ENCODE measurements at places on chromosomes 5 and 9.

- no peak for DNase-seq
Observed at GRCh38 chr9:122808141-122808540, 8.2 kb downstream of the OR1K1 start.

DNA sequence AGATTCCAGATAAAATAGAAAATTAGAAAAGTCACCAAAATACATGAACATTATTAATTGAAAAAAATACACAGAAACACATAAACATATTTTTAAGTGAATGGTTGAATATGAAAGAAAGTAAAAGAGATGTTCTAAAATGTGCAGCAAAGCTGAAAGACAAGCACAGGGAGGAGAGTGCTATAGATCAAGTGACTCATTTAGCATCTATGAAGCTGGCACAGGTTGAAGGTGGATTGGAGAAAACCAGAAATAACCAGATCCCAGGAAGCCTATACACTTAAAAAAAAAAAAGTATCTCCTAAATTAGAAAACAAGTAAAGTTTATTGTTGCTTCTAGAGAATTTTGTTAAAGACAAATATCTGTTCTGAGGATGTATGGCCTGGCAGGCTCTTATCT lies 338.9 kb downstream of the CDH12 start:
- no peak for DNase-seq

GRCh38 chr5:54643685-54644106 lies 126.1 kb downstream of the SNX18 start:
- DNase-seq = no peak

GRCh38 chr5:2387634-2388325 lies 363.7 kb downstream of the IRX2 start:
- DNase-seq = no peak

- DNase-seq = peak; percentile 53
Observed at GRCh38 chr5:43396762-43397304, 15.4 kb downstream of the CCL28 start.

- no peak for DNase-seq
Observed at GRCh38 chr5:56279291-56279690, 46.2 kb upstream of the ANKRD55 start.

GRCh38 chr5:107485184-107485583 lies 185.6 kb downstream of the EFNA5 start:
- DNase-seq = no peak

DNA sequence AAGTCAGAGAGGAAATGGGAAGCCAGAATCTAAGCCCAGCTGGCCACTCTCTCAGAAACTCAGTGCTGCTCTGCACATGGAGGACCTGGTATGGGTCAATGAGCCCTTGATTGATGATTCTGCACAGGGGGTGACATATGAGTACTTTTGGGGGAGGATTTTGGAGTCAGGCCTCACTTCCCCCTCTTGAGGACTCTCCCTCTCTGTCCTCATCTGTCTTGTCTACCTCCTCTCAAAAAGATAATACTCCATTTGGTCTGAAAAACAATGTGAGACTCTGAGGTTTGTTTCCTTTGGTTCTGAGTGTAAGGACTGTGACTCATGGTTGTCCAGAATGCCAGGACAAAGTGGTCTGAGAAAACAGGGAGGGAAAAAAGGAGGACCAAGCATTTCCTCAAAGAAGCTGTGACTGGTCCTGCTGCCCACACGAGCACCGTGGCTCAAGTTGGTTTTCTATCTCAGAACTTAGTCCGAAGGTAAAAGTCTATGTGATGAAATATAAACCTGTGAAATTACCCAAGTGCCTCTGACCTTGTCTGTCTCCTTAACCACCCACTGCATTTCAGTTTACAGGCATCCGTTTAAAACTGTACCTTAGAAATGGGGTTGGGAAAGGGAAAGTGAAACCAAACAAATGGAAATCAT lies 11.1 kb downstream of the TTC39B start:
- DNase-seq = no peak

GRCh38 chr5:150443242-150444075 lies 6.1 kb downstream of the RPS14 start:
- DNase-seq = no peak

- no peak for DNase-seq
Observed at GRCh38 chr9:128424268-128424780, 3.7 kb downstream of the CERCAM start.

- DNase-seq = no peak
Observed at GRCh38 chr5:80810425-80810824, 149.7 kb upstream of the RASGRF2 start.

- no peak for DNase-seq
Observed at GRCh38 chr5:45521067-45521466, 175.1 kb downstream of the HCN1 start.

- DNase-seq = no peak
Observed at GRCh38 chr5:73367650-73368049, 80.9 kb downstream of the FOXD1 start.

DNA sequence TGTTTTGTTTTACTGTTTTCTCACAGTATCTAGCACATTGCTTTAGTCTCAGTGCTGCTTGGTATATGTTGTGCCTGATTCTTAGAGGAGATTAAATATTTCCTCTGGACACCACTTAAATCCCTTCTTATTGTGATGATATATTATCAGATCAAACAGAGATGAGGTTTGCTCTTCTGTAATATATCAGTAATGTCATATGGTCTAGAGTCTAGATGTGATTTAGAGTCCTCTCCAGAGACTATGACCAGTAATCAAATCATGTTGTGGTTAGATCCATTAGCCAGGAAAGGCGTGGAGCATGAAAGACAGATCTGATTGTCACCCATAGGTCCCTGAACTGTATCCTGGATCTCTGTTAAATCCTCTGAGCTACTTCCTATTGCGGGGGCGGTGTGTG lies 24.4 kb downstream of the CAMK4 start:
- peak; percentile 66 for DNase-seq

DNA sequence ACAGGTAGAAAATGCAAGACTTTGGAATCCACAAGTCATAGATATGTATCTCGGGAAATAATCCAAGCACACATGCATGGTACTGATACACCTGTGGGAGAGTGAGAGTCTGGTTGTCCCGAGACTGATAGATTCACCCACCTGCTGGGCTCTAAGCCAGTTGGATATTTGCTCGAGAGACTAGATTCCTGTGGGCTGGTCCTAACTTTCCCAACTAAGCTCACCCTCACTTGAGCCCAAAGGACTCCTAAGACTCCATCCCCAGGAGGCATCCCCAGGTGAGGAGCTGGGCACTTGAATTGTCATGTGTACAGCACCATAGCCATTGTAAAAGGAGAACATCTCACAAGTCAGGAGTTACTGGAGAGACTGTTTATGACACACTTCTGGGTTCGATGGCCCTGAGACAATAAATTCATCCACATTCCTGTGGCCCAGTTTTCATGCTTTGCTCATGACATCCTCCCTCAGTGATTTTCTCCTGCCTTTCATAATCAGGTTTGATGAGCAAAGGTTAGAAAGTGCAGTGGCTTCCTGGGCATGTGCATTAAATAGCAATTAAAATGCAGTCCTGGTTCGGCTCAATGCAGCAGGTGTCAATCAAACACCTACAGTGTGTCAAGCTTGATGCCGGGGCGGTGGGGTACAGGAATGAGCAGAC lies 18.1 kb downstream of the SLC1A1 start:
- no peak for DNase-seq

DNA sequence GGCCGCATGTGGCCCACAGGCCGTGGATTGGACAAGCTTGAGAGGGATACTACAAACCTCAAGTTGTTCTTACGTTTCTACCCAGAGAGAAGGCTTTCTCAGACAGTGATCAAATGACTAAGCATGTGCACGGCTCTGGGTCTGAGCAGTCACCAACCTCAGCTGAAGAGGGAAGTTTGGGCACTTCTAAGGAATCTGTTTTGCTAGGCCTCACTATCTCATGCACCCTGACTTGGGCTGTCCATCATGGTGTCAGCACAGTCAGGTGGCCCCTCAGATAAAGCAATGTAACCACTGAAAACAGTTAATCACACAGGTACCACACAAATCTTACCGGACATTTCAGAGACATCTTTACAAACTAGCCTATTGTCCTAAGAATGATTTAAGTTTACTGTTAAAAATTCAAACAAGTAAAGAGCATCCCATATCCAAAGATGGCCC lies 24.6 kb downstream of the CSF2 start:
- no peak for DNase-seq

DNA sequence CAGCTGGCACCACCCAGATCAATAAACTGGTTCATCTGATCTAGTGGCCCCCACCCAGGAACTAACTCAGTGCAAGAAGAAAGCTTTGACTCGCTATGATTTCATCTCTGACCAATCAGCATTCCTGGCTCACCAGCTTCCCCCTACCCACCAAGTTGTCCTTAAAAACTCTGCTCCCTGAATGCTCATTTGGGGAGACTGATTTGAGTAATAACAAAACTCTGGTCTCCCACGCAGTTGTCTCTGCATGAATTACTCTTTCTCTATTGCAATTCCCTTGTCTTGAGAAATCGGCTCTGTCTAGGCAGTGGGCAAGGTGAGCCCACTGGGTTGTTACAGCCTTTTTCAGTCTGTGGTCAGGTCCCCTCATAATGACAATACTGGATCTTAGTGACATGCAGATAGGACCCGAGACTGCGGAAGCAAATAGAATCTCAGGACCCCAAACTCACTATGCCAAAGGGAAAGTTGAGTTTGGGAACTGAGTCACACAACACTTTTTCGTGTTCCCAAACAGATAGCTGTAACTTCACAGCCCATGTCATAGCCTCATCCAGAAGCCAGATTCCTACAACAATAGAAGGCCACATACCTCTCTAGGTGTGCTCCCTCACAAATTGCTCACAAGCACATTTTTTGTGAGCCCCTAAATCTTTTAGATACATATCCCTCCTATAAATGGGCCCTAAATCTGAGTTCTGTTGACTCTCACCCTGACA lies 175.2 kb upstream of the RAI14 start:
- no peak for DNase-seq

DNA sequence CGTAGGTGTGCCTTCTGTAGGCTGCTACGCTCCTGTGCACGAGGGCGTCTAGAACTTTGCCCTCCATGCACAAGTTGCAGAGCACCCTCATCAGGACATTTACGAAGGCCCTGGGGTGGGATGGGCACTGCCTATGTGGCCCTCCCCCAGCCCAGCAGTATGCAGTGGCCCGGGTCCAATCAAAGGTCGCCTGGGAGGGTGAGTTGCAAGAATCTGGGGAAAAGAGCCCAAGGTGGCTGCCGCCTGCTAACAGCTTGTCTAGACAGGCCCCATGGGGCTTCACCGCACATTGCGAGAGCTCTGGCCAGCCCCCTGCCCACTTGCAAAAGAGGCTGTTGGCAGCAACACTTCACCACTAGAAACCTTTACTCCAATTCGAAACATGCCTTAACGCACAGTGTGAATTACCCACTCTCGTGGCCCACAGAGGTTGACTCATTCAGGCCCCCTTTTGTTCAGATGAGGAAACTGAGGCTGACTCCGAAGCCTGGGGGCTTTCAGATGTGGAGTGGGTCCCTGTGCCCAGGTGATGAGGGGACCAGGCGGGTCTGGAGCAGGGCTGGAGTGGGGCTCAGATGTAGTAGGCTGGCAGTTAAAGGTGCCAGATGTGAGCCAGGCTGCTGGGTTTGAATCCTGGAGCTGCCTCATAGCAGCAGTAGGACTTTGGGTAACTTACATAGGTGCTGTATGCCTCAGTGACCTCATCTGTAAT lies 31.8 kb upstream of the IL17B start:
- DNase-seq = no peak

DNA sequence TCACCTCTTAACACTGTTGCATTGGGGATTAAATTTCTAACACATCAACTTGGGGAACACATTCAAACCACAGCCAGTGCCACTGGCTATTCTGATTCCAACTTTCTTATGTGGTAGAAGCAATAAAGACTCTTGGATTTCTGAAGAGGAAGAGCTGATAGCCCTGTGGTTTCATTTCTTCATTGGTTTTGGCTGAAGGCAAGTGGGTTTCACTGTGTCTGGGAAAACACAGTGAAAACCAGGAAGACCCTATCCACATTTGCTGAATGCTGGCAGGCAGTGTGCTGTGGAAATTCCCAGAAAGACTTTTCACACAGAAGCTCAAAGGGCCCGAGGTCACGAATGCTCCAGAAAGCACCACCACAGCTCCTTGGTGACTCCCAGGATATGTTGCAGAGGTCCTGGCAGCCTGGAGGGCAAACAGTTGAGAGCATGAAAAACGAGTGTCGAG lies 67.1 kb downstream of the DAPK1 start:
- no peak for DNase-seq
